Hypothalamus (tissue), 51 donors: ENCODE measurements at places on chromosomes 11 and 22.

- DNase-seq = no peak
Measured at GRCh38 chr11:5694642-5695041, 5.1 kb downstream of the TRIM22 start.

DNA sequence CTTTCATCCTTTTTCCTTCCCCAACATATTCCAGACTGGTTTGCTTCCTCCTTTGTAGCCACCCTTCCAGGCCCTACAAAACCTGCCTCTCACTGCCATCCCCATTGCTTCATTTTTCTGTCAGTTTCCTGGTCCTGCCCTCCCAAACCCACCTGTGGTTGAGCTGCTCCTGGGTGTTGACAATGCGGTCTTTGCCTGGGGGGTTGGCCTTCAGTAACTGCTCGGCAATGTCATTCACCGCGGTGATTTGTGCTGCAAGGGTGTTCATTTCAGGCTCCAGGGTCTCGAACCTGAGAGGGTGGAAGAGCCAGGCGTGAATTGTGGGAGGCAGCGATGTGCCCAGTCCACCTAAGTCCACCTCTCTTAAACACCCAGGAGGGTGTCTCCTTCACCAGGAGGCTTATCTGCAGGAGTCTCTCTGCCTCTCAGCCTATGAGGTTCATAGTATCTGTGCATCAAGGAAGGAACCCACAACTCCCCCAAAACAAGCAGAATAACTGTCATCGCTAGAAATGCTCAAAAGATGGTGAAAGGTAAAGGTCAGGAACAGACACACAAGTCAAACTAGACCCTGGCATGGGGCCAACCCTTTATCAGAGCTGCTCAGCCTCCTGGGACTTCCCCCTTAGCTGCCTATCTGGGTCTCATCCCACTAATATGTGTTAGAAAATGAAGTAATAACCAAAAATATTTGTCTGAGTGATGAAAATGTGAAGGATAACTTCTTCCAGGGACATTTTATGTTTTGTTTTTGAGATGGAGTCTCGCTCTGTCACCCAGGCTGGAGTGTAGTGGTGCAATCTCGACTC is 23.9 kb upstream of the RBM4B start:
- DNase-seq = no peak

DNA sequence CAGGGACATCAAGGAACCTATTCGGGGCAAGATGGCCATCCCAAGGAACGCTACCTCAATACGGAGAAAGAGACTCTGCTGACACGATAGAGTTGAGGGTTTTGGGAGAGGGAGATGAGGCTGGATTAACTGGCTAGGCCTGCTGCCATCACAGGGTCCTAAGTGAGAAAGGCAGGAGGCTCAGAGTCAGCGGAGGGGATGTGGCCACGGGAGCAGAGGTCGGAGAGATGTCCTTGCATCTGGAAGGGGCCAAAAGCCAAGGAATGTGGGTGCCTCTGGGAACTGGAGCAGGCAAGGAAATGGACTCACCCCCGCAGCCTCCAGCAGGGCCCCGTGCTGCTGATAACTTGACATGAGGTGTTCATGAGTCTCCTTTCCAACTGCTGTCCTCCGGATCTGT is 31.0 kb upstream of the RFPL3 start:
- DNase-seq = no peak

- DNase-seq = no peak
Measured at GRCh38 chr22:47352920-47353700, 590.7 kb downstream of the TBC1D22A start.

GRCh38 chr22:21827628-21828267 is 39.7 kb downstream of the MAPK1 start:
- DNase-seq = no peak

- no peak for DNase-seq
Measured at GRCh38 chr11:120208777-120209176, 2.1 kb upstream of the OAF start.

DNA sequence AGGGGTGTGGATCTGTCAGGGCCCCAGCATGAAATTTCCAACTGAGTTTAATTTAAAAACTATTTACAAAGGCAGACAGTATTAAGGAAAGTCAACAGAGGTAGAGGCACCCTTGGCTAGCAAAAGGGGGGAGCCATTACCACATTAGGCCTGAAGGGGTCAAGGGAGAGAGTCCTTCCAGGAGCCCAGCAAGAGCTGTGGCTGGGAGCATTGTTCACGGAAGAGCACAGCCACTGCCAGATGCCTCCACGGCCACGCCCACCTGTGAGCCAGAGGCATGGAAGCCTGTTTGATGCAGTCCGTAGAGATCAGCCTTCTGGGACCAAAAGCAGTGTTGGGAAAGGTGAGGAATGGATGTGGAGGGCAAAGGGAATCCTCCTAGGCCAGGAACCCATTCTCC is 102.6 kb downstream of the GALNT18 start:
- DNase-seq = no peak

DNA sequence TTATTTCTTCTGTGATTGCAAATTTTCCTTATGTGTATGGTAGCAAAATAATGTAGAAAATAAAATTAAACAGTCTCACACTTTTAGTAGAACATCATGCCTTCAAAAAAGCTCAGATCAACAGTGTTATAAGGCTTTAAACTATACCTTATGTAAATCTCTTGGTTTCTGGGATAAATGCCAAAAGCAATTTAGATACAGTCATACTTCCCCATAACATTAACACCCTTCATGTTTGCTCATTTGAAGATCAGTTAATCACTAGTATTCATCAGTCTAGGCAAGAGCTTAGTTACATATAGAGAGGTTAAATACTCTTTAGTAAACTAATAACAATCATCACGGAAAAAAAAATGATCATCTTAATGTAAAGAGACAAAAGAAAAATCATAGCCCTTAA is 421.8 kb upstream of the ANO3 start:
- DNase-seq = no peak

GRCh38 chr11:78834886-78835285 is 260.2 kb upstream of the NARS2 start:
- no peak for DNase-seq

GRCh38 chr11:8733852-8734251 is 51.3 kb downstream of the RPL27A start:
- no peak for DNase-seq

DNA sequence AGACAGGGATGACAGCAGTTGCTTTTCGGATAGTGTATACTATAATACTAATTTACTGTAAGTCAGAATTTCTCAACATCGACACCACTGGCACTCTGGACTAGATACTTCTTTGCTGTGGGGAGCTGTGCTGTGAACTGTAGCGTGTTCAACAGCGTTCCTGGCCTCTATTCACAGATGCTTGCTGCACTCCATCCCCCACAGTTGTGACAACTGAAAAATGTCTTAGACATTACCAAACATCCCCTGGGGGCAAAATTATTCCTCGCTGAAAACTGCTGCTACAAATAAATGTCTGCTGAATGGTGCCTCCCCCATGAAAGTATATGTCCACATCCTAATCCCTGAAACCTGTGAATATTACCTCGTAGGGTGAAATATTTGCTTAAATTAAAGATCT is 7.5 kb upstream of the SLC15A3 start:
- DNase-seq = no peak

DNA sequence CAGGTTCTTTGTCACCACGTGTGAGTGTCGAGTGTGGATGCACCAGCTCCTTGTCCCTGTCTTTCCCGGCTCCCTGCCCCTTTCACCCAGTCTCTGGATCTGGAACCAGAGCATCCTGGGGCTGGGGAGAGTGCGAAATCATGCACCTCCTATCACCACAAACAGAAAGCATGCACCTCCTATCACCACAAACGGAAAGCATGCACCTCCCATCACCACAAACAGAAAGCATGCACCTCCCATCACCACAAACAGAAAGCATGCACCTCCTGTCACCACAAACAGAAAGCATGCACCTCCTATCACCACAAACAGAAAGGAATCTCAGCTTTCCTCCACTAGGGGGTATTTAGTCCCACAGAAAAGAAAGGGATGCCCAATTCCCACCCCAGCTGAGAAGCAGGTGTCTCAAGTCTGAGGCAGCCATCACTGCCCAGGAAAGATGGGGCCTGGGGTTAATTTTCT is 5.9 kb upstream of the GLB1L3 start:
- DNase-seq = no peak

GRCh38 chr11:100878474-100878873 is 191.4 kb downstream of the ARHGAP42 start:
- DNase-seq = no peak

- no peak for DNase-seq
Measured at GRCh38 chr11:109150581-109150980, 271.4 kb upstream of the C11orf87 start.

DNA sequence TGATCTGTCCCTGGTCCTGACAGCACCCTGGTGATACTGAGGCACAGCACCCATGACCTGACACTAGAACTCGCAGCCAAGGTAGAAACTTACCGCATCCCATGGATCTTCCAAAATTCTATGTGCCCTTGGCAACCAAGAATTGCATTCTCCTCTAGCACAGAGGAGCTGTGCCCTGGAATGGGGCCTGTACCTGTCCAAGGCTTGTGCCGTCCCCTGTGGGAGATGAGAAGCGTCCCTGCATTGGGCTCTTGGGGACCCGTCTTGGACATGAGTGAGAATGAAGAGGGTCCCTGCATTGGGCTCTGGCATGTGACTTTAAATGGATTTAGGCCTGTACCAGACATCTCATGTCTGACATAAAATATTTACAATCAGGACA is 67.1 kb downstream of the GGTLC2 start:
- DNase-seq = no peak

DNA sequence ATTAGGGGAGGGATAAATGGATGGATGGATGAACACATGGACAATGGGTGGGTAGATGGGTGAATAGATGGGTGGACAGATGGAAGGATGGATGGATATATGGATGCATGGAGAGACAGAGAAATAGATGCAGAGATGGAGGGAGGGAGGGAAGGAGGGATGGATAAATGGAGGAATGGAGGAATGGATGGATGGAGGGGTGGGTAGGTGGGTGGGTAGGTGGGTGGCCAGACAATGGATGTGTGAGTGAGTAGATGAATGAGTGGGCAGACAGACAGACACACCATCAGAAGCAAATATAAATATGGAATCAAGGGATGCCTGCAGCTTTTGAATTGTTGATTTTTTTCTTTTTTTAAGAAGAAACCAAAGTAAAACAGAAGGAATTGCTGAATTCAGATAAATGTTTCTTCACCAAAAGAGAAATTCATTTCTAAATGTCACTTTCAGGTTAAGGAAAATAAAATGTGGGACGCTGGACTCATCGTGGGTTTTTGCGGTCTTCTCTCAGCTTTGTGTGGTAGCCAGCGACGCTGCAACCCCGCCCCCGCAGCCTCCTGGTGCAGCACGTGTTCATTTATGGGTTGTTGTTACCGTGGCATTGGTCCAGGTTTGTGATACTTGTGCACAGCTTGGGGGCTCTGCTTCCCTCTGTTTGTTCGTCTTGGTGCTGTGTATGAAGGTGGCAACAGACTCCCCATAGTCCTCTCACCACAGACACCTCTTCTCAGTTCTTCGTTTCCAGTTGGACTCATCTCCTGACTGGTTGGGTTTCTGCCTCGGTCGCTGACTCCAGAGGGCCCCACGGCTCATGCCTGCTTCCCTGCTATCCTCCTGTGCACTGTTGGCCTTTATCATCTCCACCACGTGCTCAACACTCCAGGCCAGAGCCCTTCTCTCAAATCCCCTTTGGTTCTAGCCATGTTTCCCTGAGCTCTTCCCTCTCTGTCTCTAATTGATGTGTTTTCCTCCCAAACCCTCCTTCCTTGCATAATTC is 76.4 kb downstream of the CDKN1C start:
- no peak for DNase-seq

- no peak for DNase-seq
Measured at GRCh38 chr11:66614073-66614472, 2.4 kb upstream of the RBM14 start.

DNA sequence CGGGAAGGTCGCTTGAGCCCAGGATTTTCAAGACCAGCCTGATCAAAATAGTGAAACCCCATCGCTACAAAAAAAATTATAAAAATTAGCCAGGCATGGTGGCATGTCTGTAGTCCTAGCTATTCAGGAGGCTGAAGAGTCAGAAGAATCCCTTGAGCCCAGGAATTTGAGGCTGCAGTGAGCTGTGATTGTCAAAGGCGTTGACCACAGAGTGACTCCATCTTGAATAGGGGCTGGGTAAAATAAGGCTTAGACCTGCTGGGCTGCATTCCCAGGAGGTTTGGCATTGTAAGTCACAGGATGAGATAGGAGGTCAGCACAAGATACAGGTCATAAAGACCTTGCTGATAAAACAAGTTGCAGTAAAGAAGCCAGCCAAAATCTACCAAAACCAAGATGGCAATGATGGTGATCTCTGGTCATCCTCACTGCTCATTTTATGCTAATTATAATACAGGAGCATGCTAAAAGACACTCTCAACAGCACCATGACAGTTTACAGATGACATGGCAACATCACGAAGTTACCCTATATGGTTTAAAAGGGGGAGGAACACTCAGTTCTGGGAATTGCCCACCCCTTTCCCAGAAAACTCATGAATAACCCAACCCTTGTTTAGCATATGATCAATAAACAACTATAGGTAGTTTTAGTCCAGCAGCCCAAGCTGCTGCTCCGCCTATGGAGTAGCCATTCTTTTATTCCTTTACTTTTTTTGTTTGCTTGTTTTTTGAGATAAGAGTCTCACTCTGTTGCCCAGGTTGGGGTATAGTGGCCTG is 2.8 kb upstream of the RDX start:
- DNase-seq = no peak

- DNase-seq = no peak
Measured at GRCh38 chr11:128548649-128549255, 38.6 kb downstream of the ETS1 start.

DNA sequence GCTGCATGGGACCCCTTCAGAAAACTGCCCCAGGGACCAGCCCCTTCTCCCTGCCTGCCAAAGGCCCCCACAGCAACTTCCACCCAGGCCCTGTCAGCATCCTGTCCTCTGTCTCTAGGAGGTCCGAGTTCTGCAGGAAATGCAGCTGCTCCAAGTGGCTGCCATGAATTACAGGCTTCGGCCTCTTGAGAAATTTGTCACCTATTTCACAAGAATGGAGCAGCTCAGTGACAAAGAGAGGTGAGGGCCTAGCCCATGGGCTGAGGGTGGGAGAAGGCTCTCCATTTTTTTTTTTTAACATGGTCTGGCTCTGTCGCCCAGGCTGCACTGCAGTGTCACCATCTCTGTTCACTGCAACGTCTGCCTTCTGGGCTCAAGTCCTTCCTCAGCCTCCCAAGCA is 7.3 kb downstream of the RGL4 start:
- DNase-seq = no peak

- DNase-seq = no peak
Measured at GRCh38 chr11:134055029-134055428, 13.8 kb upstream of the JAM3 start.

- DNase-seq = no peak
Measured at GRCh38 chr22:31333641-31334040, 12.5 kb downstream of the PATZ1 start.

DNA sequence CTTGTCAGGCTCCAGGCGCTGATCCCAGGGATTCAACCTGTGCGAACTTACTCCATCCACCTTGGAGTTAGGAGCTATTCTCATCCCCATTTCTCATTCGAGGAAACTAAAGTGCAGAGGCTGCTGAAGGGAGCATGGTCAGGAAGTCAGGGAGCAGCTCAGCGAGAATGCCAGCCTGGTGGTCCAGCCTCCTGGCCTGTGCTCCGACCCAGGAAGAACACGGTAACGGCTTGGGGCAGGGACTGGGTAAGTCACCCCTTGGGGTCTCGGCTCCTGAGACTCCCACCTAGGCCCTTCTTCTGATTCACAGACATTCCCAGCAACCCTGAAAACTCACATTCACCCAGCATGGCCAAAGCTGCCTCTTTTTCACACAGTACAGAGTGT is 132.8 kb downstream of the CRYBB2 start:
- DNase-seq = no peak
